ENCODE measurements at places on chromosomes 2 and 18.

- no peak overlapping the region for H3K27ac ChIP-seq
- H3K4me1 ChIP-seq, result no peaks in the 10 kb centered on the region
- no peaks in the 10 kb centered on the region for H3K36me3 ChIP-seq
- no peak overlapping the region for H3K4me3 ChIP-seq
- H3K27me3 ChIP-seq, result no peaks in the 10 kb centered on the region
These were observed 389.2 kb downstream of the FBXO15 start for GRCh38 chr18:73758446-73758845.

DNA sequence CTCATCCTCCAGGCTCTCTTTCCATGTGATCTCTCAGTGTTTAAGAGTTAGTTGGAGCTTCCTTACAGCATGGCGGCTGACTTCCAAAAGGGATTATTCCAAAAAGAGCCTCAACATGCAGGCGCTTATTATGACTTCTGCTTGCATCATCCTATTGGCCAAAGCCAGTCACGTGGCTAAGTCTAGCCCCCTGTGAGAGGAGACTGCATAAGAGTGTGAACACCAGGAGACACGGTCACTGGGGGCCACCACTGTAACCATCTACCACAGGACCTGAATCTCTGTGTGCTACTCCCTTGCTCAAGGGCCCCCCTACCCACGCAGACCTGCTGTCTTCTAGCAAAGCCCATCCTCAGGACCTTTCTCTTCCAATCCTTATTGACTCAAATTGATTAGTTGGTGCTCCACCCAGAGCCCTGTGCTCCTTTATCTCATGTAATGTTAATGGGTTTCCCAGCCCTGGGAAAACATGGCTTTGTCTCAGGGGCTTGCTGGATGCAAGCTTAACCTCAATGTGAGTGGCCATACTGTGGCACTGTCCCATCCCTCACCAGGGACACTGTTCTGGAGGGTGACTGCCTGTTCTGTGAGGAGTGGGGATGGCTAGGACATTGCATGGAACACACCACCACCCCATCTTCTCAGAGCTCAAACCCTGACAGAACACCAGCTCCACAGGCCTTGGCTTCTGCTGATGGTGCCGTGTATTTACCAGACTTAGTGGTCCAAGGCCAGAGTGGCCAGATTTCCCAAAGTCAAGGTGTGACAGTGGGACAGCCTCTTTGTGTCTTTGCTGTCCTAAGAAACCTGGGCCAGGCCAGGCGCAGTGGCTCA lies 4.2 kb downstream of the IL1RN start:
- no peak overlapping the region for H3K4me3 ChIP-seq
- DNase-seq, result peak; percentile 17
- H3K27ac ChIP-seq, result no peak overlapping the region
- no peaks in the 10 kb centered on the region for H3K36me3 ChIP-seq
- peaks cover 11% of the 10 kb centered on the region for H3K4me1 ChIP-seq

- no peak overlapping the region for H3K27ac ChIP-seq
- no peaks in the 10 kb centered on the region for H3K4me1 ChIP-seq
- DNase-seq, result no peak
- H3K36me3 ChIP-seq, result no peaks in the 10 kb centered on the region
These were observed 119.5 kb downstream of the LRRTM1 start for GRCh38 chr2:80185091-80185490.

- no peaks in the 10 kb centered on the region for H3K27me3 ChIP-seq
- no peak for DNase-seq
- peak overlapping the region; percentile 31 for H3K27ac ChIP-seq
These were observed 3.1 kb downstream of the ELP2 start for GRCh38 chr18:36132756-36133155.

- no peak overlapping the region for H3K4me3 ChIP-seq
- peaks cover 32% of the 10 kb centered on the region for H3K4me1 ChIP-seq
- H3K27ac ChIP-seq, result peak overlapping the region; percentile 42
- peak; percentile 31 for DNase-seq
- peaks cover 2% of the 10 kb centered on the region for H3K36me3 ChIP-seq
These were observed 45.2 kb upstream of the ST3GAL5 start for GRCh38 chr2:85933753-85934594.

DNA sequence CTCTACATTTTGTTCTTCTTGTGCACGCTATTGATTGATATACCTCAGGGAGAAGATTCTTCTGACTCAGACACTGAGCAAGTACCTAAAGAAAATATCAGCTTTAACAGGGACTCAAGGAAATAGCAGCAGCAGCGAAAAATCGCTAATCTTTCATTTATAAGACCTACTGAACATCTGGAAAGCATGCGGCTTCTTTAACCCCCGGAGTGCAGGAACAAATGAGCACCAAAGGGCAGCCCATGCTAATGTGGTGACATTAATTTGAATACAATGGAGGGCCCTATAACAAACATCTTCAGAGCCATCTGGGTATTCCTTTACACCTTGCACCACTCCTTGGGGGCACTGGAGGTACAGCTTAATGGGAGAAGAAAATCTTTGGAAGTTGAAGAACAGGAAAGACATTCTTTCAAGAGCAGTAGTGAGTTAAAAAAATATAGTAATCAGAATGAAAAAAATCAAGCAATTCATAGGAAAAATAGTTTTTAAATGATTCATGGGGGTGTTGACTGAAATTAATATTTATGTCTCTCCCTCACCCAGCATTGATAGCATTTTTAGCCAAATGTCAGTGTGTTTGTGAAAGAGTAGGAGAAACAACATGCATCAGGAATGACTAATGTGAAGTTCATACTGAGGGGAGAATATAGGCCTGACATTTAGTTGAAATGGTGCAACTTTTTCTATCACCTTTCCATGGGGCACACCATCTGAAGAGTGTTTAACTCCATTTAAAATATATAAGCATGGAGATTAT lies 281.7 kb downstream of the HRH4 start:
- no peaks in the 10 kb centered on the region for H3K4me1 ChIP-seq
- H3K27me3 ChIP-seq, result no peaks in the 10 kb centered on the region
- H3K36me3 ChIP-seq, result no peaks in the 10 kb centered on the region
- no peak overlapping the region for H3K27ac ChIP-seq

GRCh38 chr2:100647709-100648108 lies 84.9 kb downstream of the PDCL3 start:
- H3K4me1 ChIP-seq, result peaks cover 53% of the 10 kb centered on the region
- peaks cover 7% of the 10 kb centered on the region for H3K36me3 ChIP-seq
- H3K4me3 ChIP-seq, result no peak overlapping the region
- H3K27ac ChIP-seq, result no peak overlapping the region

DNA sequence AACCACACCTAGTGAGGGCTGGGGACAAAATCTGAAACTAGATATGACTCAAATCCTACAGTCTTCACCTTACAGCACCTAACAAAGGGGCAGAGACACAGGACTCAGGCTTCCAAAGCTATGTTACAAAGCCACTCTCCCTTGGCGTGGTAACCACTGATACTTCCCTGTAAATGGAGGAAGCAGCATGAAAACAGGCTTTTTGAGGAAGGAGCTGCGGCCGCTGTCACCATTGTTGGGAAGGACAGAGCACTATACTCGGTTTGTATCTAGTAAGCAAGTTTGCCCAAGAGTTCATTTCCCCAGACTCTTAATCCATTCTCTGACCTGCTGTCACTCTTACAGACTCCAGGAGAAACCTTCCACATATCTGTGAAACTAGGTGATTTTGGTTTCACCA lies 60.3 kb downstream of the LONRF2 start:
- no peak overlapping the region for H3K27ac ChIP-seq
- H3K4me3 ChIP-seq, result no peak overlapping the region
- no peaks in the 10 kb centered on the region for H3K27me3 ChIP-seq

- peaks cover 17% of the 10 kb centered on the region for H3K36me3 ChIP-seq
- no peak for DNase-seq
- no peak overlapping the region for H3K4me3 ChIP-seq
- peaks cover 16% of the 10 kb centered on the region for H3K4me1 ChIP-seq
- peaks cover 2% of the 10 kb centered on the region for H3K27me3 ChIP-seq
These were observed 157.4 kb downstream of the ARL4C start for GRCh38 chr2:234339501-234339900.

DNA sequence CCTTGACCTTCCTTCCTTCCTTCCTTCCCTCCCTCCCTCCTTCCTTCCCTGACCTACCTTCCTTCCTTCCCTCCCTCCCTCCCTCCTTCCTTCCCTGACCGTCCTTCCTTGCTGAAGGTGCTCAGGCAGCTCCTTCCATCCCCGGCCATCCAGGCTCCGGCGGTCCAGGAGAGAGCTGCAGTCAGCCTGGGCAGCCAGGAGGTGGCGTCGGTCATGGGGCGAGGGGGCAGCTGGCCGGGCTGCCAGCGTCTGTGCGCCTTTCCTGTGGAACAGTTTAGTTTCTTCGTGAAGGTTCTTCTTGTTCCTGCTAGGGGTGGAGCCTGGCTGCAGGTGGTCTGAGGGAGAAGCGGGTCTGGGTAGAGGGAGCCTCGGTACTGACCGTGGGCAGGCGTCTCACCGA lies 15.7 kb downstream of the GPR35 start:
- H3K4me1 ChIP-seq, result peaks cover 6% of the 10 kb centered on the region
- H3K4me3 ChIP-seq, result no peak overlapping the region
- no peak overlapping the region for H3K27ac ChIP-seq
- no peak for DNase-seq
- H3K27me3 ChIP-seq, result peaks cover 3% of the 10 kb centered on the region

- DNase-seq, result no peak
- no peaks in the 10 kb centered on the region for H3K4me1 ChIP-seq
These were observed 118.8 kb downstream of the CTIF start for GRCh38 chr18:48657447-48658120.

DNA sequence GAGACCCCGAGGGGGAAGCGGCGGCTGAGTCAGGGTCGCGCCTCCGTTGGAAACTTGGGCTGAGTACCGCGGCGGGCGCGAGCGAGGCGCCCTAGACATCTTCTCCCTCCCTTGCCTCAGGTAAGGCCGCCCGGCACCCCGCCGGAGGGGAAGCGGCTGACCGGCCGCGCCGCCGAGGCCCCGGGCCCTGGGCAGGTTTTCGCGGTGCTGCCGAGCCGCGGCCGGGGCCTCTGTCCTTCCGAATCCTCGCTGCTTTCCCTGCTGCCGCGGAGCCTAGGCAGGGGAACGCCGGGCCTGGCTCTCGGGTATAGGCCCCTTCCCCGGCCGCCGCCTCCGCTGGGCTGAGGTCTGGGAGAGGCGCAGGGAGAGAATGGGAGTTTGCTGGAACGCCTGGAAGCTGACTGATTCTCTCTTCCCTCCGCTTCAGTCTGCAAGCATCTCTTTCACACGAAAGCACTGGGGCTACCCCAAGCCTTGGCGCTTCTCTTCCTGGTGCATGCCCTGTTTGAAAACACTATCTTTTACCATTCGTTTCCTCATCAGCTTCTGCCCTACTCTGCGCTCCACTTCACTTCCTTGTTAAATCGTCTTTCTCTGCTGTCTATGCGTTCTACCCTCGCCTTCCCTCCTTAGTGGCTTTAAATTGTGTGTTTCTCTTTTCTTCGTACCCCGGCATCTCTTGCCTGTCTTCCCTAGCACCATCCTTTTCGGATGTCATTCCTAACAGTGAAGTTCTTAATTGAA lies 652 bp downstream of the PPM1B start:
- peak; percentile 70 for DNase-seq
- H3K27ac ChIP-seq, result peak overlapping the region; percentile 98
- H3K4me3 ChIP-seq, result peak overlapping the region; percentile 96
- peaks cover 29% of the 10 kb centered on the region for H3K4me1 ChIP-seq

DNA sequence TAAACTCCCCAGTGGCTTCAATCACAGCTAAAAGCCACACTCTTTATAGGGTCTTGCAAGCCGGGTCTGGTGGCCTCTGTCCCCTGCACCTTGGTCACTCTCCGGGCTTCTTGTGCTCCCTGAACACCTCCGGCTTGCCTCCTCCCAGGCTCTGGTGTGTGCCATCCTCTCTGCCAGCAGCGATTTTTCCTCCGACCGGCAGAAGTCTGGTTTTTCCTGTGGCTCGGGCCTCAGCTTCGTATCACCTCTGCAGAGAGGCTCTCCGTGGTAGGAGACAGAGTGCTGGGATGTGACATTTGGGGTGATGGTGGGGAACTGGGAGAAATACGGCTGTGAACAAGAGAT lies 58.8 kb upstream of the HPCAL1 start:
- no peaks in the 10 kb centered on the region for H3K36me3 ChIP-seq
- H3K4me1 ChIP-seq, result no peaks in the 10 kb centered on the region
- no peak overlapping the region for H3K4me3 ChIP-seq
- H3K27me3 ChIP-seq, result no peaks in the 10 kb centered on the region
- DNase-seq, result no peak
- H3K27ac ChIP-seq, result no peak overlapping the region

- no peaks in the 10 kb centered on the region for H3K36me3 ChIP-seq
- no peaks in the 10 kb centered on the region for H3K4me1 ChIP-seq
- H3K27me3 ChIP-seq, result no peaks in the 10 kb centered on the region
- no peak for DNase-seq
- no peak overlapping the region for H3K4me3 ChIP-seq
These were observed 780.4 kb upstream of the NRXN1 start for GRCh38 chr2:51812138-51812866.

DNA sequence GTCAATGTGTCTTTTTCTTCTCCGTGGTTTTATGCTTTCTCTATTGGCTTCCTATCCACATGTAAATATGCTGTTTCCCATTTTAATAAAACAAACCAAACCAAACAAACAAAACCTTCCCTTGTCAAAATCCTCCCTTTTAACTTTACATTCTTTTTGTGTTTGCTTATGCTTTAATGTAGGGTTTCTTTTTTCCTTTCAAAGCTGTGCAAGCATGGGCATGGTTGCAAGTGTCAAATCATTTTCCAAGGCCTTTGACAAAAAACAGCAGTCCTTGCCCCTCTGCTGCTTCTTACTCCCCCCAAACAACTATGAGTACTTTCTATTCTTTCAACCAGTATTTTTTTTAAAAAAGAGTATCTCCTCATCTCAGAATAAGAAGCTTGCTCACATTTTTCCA lies 66.0 kb upstream of the ACYP2 start:
- H3K4me1 ChIP-seq, result peaks cover 17% of the 10 kb centered on the region
- H3K27me3 ChIP-seq, result no peaks in the 10 kb centered on the region
- H3K36me3 ChIP-seq, result peaks cover 10% of the 10 kb centered on the region
- no peak overlapping the region for H3K27ac ChIP-seq
- no peak for DNase-seq

DNA sequence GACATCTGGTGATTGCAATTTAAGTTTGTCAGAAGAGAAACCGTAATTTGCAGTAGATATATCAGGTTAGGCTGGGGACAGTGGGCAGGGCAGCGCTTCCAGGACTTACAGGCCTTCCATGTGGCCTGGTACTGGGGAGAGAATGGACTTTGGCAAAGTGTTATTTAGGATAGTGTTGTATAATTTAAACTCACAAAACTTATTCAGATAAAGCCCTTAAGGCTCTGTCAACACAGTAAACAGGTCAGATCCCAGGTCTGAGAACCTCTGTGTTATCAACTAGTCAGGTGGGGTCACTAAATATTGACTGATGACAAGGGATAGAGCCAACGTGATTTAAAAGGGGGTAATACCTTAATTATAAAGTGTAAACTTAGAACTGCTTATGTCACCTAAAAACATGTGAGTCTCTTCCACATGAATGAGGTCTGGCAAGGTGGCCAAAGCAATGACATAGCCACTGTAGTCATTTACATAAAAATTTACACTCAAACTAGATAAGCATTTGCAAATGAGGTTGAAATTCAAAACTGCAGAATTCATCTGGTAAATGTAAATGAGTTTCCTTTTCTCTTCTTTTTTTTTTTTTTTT lies 80.2 kb upstream of the DNMT3A start:
- peaks cover 26% of the 10 kb centered on the region for H3K36me3 ChIP-seq
- H3K4me1 ChIP-seq, result peaks cover 32% of the 10 kb centered on the region
- no peak overlapping the region for H3K4me3 ChIP-seq
- DNase-seq, result no peak

GRCh38 chr2:43349904-43350303 lies 123.5 kb upstream of the ZFP36L2 start:
- no peaks in the 10 kb centered on the region for H3K4me1 ChIP-seq
- no peaks in the 10 kb centered on the region for H3K27me3 ChIP-seq
- H3K4me3 ChIP-seq, result no peak overlapping the region
- H3K36me3 ChIP-seq, result no peaks in the 10 kb centered on the region
- no peak for DNase-seq
